ENCODE measurements at places on chromosomes 2 and 18. TPM values are rescaled to one million over a fixed set of nuclear protein-coding genes. Genes with fewer than 3 reads are reported as not detected.

Gene COLEC12
- total RNA-seq = 5.0 TPM

Gene CRYGC
- total RNA-seq = not detected

Gene ZNF396
- 4.4 TPM for total RNA-seq

Gene DAW1
- total RNA-seq = 2.5 TPM

Gene TEKT4
- total RNA-seq = not detected

Gene ASB18
- not detected for total RNA-seq

Gene LRRTM4
- 89.5 TPM for total RNA-seq

Gene PAX8
- total RNA-seq = 0.31 TPM

Gene TMEM17
- 1.9 TPM for total RNA-seq

Gene ASIC4
- 4.1 TPM for total RNA-seq

Gene AOX1
- 1.9 TPM for total RNA-seq

Gene RTP5
- total RNA-seq = 3.1 TPM

Gene CABLES1
- total RNA-seq = 4.7 TPM

Gene DSC2
- total RNA-seq = 4.1 TPM

Gene SELENOI
- 69.2 TPM for total RNA-seq

Gene ARHGAP25
- 1.3 TPM for total RNA-seq

Gene TMEM169
- total RNA-seq = 19.1 TPM

Gene SAG
- total RNA-seq = 0.63 TPM

Gene CD8B
- total RNA-seq = not detected

Gene TRIB2
- total RNA-seq = 69.5 TPM

Gene GPR55
- not detected for total RNA-seq

Gene KCNIP3
- 15.3 TPM for total RNA-seq

Gene SLC23A3
- 0.63 TPM for total RNA-seq

Gene TPRKB
- total RNA-seq = 32.9 TPM

Gene GALR1
- total RNA-seq = 0.31 TPM

Gene GKN1
- not detected for total RNA-seq

Gene ANKRD23
- total RNA-seq = 10.6 TPM

Gene C1QL2
- 1.6 TPM for total RNA-seq

Gene OTOS
- not detected for total RNA-seq

Gene SOWAHC
- 34.1 TPM for total RNA-seq

Gene CEBPZOS
- total RNA-seq = 26.6 TPM

Gene TTR
- 3.1 TPM for total RNA-seq

Gene PTGR3
- 15.0 TPM for total RNA-seq

Gene TRIM43
- total RNA-seq = not detected

Gene QPCT
- total RNA-seq = 10.3 TPM

Gene CCDC93
- total RNA-seq = 82.3 TPM

Gene GKN2
- not detected for total RNA-seq

Gene ANTXR1
- total RNA-seq = 31.9 TPM

Gene ANKRD29
- total RNA-seq = 5.3 TPM

Gene ATP8B1
- 3.1 TPM for total RNA-seq

Gene ZNF804A
- 24.1 TPM for total RNA-seq

Gene UGT1A9
- not detected for total RNA-seq

Gene SIX3
- total RNA-seq = 0.31 TPM

Gene SNX17
- 57.0 TPM for total RNA-seq

Gene SLC16A14
- 49.5 TPM for total RNA-seq

Gene THSD7B
- total RNA-seq = 31.3 TPM

Gene TUBB8B
- not detected for total RNA-seq

Gene HS6ST1
- total RNA-seq = 81.7 TPM

Gene TXNDC2
- total RNA-seq = not detected

Gene RAX
- not detected for total RNA-seq

All from parietal lobe (tissue), 2 donors.